ENCODE measurements at places on chromosomes 16 and 17.

DNA sequence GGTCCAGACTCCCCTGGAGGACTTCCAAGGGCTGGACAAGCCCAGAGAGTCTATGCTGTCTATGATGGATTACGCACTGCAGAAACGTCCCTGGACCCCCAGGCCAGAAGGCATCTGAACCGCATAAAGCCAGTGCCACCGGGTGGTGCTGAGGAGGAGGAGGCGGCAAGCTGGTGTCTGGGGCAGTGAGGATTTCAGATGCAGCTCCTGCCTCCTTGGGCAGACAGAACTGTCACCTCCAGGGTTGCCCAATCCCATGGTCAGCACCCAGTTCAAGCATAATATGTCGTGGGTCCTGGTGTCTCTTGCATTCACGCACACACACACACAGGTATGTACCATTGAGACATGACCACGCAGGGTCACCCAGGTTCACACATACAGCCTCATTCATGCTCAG, 25.6 kb downstream of the RAP1GAP2 start:
- no peak for DNase-seq

DNA sequence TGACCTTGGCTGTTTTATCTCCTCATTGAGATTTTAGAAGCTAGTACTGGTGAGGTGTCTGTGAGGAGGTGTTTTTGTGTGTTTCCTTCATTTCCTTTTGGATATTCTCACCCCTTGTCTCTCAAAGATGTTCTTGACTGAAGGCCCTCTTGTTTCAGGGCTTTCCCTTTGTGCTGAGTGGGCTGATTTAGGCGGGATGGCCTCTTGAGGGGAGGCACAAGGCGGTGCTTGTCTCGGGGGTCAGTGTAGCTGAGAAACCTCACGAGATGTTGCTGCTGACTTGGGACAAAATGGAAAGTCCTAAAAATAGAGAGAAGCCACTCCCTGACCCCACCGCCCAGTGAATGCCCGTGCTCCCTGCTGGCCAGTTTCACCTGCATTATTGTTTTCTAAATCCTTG, 14.2 kb downstream of the CRAMP1 start:
- DNase-seq, result no peak

DNA sequence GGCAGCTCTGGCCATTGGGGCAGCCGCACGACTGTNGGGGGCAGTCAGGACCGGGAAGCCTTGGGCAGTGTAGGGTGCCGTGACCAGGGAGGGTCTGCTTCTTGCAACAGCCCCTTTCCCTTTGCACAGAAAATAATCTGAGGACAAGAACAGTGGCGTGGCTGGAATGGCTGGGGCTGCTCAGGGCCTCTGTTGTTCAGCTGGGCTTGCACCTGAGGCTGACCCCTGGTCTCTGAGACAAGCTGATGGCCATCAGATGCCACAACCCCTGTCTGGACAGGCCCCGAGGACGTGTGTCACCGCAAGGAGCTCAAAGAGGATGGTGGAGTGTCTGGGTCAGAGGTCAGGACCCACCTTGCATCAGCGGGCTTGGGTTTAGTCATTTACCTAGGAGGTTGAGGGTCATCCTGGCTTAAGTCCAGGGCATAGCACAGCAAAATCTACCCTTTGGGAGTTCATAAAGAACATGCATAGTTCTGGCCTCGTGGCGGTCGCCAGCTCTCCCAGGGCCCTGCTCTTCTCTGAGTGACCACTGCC, 46.9 kb downstream of the METRNL start:
- DNase-seq, result no peak

GRCh38 chr16:4505356-4506147, 29.4 kb downstream of the HMOX2 start:
- DNase-seq, result peak; percentile 44

DNA sequence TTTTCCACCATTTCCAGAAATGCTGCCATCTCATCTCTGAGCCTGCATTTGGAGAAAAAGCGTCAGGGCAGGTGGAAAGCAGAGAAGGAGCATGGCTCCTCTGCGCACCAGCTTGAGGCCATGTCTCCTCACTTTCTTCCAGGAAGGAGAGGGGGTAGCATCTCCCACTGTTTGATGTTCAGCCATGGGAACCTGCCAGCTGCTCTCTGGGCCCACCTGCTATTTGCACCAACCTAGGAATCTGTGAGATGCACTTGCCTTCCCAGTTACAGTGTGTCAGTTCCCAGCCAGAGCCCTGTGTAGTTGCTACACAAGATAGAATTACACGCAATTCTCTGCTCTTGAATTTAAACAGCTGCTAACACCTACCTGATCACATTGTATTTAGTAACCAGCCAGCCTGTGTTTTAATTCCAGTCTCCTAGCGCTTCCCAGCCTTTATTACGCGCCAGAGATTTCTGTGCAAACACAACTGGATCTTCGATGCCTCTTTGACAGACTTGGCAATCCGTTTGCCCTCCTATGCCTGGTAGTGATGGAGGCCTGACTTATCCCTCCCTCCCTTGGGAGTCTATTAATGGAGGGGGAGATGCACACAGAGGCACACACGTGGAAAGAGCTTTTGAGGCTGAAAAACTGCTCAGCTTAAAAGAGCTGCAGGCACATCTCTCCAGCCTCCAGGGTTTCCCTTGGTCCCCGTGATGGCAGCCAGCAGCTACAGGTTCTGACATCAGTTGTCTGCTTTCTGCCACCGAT, 98.1 kb upstream of the SEC14L1 start:
- no peak for DNase-seq

- no peak for DNase-seq
Measured at GRCh38 chr17:76478097-76478496, 10.7 kb downstream of the AANAT start.

GRCh38 chr17:7850701-7851437, 4.0 kb upstream of the TMEM88 start:
- no peak for DNase-seq

GRCh38 chr16:70523076-70523742, at the start of gene COG4:
Gene COG4 (minus strand): TSS chr16:70523554. CDS start chr16:70523543, 11 bp downstream.
- DNase-seq, result peak; percentile 88

DNA sequence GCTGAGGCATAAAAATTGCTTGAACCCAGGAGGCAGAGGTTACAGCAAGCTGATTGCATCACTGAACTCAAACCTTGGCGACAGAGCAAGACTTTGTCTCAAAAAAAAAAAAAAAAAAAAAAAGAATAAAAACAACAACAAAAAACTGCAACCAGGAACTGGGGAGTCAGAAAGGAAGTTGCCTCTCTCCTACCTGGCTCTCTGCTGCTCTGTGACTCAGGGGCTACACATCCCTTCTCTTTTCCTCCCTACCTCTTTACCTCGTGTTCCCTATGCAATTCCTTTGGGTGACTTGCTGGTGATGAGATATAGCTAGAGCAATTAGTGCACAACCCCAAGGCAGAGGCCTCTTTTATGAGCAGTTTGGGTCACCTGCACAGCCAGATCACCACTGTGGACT, 95.9 kb downstream of the ABCC1 start:
- no peak for DNase-seq

Data from stimulated activated CD4-positive, alpha-beta T cell treated with anti-CD3 and anti-CD28 coated beads, Interleukin-12 subunit alpha, Interleukin-12 subunit beta, amount 100 ng/mL, for 4 hours (primary cell).